ENCODE measurements at places on chromosomes 4 and X.

DNA sequence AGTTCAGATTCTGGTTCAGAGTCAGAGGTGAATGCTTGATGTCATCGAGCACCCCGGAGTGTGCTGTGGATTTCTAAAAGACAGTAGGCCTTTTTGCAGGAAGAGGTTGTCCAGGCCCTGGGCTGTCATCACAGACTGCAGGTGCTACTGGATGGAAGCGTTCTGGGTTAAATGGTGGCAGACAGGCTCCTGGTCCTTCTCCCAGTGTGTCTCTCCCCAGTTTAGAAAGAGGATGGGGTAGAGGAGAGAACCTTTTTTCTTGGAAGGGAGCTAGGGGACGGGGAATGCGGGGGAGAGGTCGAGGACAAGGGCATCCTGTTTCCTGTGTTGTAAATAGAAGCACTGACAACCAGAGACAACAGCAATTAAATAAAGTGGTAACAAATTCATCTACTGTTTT lies 102.3 kb upstream of the NUDT6 start:
- DNase-seq = no peak

DNA sequence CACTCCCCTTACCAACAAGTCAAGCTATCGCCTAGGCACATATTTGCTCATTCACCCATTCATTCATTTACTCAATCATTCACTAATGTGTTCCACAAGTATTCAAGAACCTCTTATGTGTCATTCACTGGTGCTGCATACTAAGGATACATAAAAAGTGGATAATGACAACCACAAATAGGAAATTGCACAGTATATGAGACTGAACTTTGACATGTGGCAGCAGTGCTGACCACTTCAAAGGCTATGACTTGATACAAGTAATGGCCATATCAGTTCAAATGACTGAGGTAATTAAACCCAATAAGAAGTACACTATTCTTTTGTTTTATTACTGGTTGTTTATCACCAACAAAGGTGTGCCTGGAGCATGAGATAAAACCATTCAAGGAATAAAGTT lies 282.5 kb downstream of the KLHL13 start:
- DNase-seq = peak; percentile 72

DNA sequence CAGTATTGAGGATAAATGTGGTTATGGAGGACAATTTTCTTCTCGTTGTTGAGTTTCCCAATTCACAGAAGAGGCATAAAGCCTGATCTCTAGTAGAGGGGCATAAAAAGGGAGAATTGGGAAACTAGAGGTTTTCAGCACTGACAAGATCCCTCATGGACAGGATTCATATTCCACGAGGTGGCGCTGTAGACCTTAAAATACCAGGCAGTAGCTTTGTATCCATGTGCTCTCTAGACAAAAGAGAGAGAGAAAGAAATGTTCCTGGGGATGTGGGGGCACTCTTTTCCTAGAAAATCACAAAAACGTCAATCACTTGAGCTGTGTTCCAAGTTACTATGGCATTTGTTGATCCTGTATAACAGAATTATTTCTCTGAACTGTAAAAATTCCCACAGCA lies 128.3 kb downstream of the MAGEE1 start:
- DNase-seq = peak; percentile 15

DNA sequence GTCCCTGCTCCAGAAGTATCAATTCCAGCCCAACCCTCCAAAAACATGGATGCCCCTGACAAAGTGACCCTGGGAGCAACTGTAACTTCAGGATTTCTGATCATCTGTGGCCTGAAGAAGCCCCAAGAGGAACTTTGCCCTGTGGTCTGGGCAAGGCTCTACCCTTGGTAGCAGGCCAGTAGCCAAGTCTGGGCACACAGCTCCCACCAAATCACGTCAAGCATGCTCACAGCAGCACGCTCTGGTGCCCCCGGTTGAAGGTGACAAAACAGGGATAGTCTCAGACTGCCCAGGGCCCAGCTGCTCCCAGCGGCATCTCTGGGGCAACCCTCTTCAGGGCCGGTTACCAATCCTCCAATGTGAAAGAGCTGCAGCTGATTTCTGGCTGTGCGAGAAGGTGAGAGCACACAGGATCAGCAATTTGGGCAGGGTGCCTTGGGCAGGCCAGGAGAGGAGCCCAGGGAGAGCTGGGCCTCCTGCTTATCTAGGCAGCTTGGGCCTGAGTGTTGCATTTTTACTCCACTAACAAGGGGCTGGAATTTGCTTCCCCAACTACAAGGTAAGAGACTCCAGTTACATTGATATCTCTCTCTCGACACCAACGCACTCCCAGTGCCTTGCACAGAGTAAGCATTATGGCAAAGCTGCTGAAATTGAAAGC lies 418.1 kb downstream of the BCOR start:
- DNase-seq = no peak

DNA sequence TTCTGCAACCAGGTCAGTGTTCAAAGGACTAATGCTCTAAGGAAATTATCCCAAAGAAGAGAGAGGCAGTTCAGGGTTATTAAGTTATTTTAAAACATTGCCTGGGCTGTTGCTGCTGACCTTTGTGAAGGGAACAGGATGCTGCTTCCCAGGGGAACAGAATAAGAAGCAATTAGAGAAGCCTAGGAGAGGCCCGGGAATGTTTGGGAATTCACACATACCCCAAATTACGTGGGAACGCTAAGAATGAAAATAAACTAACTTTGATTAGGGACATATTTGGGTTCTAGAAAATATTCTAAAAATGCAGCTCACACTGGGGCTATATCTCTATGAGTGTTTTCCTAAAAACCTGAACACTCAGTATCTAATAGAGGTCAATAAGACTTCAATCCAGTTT lies 243.1 kb upstream of the FTHL17 start:
- DNase-seq = no peak

- no peak for DNase-seq
These were observed 35.9 kb downstream of the STK26 start for GRCh38 chrX:132058975-132059374.

DNA sequence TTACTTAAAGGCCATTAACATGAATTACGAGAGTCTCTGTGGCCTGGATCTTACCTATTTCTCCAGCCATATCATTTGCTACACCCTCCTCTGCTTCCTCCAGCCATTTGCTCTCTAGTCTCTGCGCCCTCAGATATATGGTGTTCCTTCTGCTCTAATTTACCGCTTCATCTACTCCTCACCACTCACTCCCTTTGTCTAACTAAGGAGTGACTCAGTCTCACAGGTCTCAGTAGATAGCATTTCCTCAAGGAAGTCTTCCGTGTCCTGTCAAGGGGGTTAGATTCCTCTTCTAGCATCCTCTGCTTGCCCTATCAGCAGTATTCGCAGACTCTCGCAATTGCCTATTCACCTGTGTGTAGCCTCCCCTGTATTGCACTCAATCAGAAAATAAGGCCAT lies 892.1 kb upstream of the INTU start:
- DNase-seq = peak; percentile 63

DNA sequence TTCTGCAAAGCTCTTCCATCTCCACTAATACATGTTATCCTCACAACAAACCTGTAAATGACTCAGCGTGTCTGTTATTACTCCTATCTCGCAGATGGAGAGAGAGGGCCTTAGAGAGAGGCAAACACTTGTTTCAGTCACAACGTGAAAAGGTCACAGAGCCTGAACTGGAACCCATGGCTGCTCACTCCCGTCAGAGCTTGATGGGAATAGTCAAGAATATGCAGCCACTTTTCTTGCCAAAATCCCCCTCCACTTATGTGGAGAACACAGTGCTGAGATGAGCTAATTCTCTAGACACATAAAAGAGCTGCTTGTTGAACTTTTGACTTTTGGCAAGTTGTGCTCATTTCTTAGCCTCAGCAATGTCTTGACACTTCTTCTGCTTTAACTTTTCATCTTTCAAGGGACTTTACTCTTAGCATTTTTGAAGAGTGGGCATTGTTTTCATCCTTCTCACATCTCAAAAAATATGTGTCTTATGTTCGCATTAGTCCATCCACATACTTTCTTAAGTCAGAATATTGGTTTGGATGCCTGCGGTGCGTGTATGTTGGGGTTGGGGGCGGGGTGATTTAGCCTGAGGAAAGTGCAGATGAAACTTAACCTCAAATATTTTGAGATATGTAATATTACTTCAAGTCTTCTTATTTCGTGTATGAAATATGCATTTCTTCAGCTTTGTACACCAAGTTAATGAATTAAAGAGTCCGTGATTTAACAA lies 69.2 kb downstream of the SYNPO2 start:
- no peak for DNase-seq

- DNase-seq = no peak
These were observed 119.4 kb upstream of the C1GALT1C1 start for GRCh38 chrX:120749141-120749846.

DNA sequence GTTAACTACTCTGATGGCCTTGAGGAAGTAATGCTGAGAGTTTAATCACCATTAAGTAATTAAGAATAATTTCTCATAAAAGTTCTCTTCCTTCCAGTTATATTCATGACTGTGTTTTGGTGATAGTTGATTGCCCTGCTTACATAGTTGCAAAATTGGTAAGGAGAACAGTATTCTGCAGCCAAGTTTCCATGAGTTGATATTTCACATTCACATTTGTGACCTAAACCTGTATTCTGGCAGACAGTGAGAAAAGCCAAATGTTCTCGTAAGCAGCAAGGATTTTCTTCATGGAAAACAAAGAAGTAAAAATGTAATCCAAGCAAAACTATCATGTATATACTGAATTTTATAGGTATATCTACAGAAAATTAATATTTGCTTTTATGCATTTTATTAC lies 187.8 kb upstream of the NUDT6 start:
- DNase-seq = no peak

DNA sequence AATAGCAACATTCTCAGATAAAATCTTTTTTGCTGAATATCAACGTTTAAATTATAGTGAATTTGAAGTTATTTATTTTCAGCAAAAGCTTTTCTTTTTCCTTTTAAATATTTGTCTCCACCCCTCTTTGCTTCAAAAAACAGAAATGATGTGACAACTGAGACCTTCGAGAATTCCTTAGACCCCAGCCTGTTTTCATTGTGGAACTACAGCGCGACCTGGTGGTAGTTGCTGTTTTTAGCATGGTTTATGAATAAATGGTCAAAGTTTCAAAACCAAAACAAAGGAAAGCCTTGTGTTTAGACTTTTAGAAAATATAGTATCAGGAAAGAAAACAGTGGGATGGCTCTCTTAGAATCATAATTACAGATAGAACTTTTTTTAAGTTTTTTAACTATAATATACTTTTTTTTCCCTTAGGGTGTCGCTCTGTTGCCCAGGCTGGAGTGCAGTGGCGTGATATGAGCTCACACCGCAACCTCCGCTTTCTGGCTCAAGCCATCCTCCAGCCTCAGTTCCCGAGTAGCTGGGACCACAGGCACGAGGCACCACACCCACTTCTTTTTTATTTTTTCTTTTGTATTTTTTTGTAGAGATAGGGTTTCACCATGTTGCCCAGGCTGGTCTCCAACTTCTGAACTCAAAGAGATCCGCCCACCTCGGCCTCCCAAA lies 26.8 kb upstream of the TMEM184C start:
- peak; percentile 68 for DNase-seq

GRCh38 chr4:8181844-8182243 lies 17.2 kb upstream of the SH3TC1 start:
- DNase-seq = no peak

GRCh38 chrX:17861489-17862011 lies 452 bp upstream of the RAI2 start:
- DNase-seq = no peak

- DNase-seq = no peak
These were observed 35.7 kb upstream of the GABRQ start for GRCh38 chrX:152601848-152602616.

GRCh38 chrX:136694431-136695087 lies 46.6 kb downstream of the CD40LG start:
- peak; percentile 62 for DNase-seq

DNA sequence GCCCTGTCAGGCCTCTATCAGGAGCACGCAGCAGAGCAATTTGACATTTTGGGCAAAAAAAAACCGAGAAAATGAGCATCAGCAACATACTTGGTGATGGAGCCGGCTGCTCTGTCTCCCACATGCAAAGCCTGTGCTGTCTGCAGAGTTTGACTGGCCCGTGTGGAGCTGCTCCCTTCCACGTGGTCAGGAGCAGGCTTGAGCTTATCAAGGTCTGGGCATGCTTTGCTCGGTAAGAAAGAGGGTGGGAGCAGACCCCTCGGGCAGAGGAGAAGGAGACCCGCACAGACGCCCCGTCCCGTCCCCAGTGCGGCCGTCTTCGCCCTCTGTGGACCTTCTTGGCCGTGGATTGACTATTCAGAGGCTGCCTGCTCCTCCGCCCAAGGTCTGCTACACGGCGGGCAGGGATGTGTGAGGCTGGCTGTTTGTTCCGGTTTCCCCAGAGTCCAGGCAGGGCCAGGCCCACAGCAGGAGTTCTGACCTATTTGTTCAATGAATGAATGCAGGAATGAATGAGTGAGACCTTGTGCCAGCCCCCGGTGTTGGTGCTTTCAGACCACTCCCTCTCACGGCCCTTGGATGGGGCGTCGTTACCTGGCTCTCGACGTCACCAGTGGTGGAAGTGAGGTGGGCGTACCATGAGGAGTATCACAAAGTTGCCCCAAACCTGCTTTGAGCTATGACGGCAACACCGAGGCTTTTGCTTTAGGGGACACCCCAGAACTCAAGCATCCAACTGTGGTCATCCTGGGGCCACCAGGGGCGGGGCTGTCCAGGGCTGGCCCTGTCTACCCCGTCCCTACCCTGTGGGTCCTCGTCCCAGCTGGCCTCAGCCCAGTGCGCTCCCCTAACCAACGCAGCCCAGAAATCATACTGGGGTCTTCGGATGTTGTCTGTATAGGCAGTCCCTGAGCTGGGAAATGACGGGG lies 54.7 kb upstream of the ADRA2C start:
- DNase-seq = no peak

- DNase-seq = no peak
These were observed 62.5 kb upstream of the HOPX start for GRCh38 chr4:56743550-56743949.

DNA sequence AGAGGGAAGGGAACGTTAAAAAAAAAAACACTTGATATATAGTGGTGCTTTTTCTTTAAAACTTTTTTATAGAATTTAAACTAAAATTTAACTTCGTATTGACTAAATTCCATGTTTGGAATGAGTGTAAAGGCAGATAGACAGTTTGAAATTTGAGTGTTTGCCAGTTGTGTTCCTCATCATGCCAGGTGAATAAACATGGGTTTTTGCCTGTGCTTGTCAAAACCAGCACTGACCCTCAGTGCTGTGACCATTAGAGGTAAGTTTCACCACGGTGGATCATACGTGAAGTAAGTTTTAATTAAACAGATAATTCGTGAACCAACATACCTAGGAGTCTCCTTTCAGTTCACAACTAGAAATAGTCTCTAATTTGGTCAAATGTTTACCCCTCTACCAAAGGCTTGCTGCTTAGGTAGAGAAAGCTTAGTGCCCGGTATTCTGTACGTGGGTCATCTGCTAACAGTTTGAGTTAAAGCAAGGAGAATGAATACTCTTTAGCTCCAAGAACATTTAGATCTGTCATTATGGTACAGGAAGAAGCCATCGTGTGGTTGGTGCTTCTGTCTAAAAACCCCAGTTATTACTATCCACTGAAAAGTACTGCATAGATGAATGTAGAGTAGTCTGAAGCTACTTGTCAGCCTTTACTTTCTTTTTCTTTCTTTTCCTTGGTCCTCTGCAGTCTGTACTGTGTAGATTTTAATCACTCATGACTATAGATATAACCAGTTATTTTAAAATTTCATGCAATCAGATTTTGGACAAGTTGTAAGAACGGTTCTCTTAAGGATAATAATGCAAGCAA lies 32.7 kb downstream of the KIAA0232 start:
- no peak for DNase-seq
